ENCODE measurements at places on chromosomes 1 and 21.

DNA sequence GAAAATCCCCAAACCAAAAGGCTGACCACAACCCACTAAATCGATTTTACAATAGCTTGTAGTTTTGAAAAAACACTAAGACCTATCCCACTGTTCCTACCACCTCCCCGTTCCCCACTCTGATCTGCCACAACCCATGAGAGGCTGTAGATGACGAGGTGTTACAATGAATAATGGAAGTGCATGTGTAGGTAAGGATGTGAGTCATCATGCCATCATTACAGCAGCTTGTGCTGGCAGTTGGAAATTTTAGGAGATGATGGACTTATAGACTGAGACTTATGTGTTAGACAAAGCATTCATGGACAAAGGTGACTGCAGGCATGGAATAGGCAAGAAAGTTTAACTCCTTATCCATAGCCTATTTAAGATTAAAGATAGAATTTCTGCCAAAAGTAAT is 184.7 kb upstream of the CACYBP start:
- H3K36me3 ChIP-seq, result no peaks in the 10 kb centered on the region
- H3K27ac ChIP-seq, result no peak overlapping the region
- no peaks in the 10 kb centered on the region for H3K4me1 ChIP-seq
- DNase-seq, result no peak
- H3K4me3 ChIP-seq, result no peak overlapping the region

- H3K4me1 ChIP-seq, result no peaks in the 10 kb centered on the region
- DNase-seq, result no peak
- H3K4me3 ChIP-seq, result no peak overlapping the region
Measured at GRCh38 chr1:162984699-162985098, 84.5 kb upstream of the RGS4 start.

DNA sequence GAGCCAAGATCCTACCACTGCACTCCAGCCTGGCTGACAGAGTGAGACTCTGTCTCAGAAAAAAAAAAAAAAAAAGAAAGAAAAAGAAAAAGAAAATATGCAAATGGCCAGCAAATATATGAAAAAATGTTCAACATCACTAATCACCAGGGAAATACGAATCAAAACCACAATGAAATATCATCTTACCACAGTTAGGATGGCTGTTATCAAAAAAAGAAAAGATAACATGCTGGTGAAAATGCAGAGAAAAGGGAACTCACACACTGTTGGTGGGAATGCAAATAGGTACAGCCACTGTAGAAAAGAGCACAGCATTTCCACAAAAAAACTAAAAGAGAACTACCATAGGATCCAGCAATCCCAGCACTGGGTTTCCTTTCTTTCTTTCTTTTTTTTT is 477.5 kb downstream of the SMYD3 start:
- no peak for DNase-seq
- no peaks in the 10 kb centered on the region for H3K4me1 ChIP-seq
- no peak overlapping the region for H3K27ac ChIP-seq
- H3K27me3 ChIP-seq, result no peaks in the 10 kb centered on the region
- no peak overlapping the region for H3K4me3 ChIP-seq
- H3K36me3 ChIP-seq, result no peaks in the 10 kb centered on the region

DNA sequence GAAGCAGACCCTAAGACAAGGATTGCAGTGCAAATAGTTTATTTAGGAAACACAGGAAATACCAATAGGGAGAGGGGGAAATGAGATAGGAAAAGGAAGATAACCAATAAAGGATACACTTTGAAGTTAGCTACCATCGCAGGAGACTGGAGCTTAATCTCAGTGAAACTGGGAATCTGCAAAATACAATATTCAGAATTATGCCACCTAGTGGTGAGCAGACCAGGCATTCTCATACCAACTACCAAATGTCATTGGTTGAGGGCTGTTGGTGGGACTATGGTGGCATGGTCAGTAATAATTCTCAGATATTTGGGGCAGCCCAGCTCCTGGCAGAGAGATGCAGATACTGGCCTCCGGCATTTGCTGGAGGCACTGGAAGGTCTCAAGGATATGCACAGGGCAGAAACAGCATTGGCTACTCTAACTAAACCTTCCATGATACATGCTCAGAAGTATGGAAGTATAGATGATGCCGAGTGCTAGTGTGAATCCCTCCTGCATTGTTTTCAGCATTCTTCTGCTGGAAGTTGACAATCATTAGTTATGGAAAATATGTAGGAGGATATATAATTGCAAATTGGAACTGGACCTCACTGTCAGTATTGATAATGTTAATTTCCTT is 11.8 kb upstream of the ZFP69B start:
- no peaks in the 10 kb centered on the region for H3K36me3 ChIP-seq
- no peaks in the 10 kb centered on the region for H3K4me1 ChIP-seq
- H3K27ac ChIP-seq, result no peak overlapping the region
- DNase-seq, result no peak
- H3K4me3 ChIP-seq, result no peak overlapping the region
- H3K27me3 ChIP-seq, result no peaks in the 10 kb centered on the region

DNA sequence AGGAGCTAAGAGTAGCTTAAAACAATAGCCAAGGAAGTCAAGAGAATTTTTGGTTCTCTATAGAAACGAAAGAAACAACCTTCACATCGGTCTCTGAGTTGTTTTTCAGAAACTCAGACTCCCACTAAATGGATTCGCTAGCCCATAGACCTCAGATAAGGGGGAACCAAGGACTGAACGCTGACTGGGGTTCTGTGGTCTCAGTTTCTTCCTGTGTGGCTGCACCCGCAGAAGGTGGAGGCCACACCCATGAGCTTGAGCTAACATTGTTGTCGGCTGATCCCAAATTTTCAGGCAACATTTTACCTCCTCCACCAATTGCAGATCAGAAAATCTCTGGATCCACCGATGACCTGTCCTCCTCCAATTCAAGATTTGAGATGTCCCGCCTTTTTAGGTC is 456.1 kb downstream of the AJAP1 start:
- H3K4me3 ChIP-seq, result no peak overlapping the region
- H3K36me3 ChIP-seq, result no peaks in the 10 kb centered on the region
- no peak overlapping the region for H3K27ac ChIP-seq
- H3K4me1 ChIP-seq, result no peaks in the 10 kb centered on the region
- no peak for DNase-seq

DNA sequence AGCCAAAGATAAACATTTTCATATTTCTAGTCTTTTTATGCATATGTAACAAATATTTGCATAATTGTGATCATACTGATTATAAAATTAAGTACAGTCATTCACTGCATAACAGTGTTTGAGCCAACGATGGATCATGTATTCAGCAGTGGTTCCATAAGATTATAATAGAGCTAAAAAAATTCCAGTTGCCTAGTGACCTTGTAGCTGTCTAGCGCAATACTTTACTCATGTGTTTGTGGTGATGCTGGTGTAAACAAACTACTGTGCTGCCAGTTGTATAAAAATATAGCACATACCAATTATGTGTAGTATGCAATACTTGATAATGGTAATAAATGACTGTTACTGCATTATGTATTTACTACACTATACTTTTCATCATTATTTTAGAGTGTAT is 2.1 kb upstream of the S100A10 start:
- H3K4me1 ChIP-seq, result peaks cover 35% of the 10 kb centered on the region
- no peak overlapping the region for H3K4me3 ChIP-seq
- no peak for DNase-seq
- no peak overlapping the region for H3K27ac ChIP-seq
- H3K27me3 ChIP-seq, result no peaks in the 10 kb centered on the region
- H3K36me3 ChIP-seq, result no peaks in the 10 kb centered on the region

DNA sequence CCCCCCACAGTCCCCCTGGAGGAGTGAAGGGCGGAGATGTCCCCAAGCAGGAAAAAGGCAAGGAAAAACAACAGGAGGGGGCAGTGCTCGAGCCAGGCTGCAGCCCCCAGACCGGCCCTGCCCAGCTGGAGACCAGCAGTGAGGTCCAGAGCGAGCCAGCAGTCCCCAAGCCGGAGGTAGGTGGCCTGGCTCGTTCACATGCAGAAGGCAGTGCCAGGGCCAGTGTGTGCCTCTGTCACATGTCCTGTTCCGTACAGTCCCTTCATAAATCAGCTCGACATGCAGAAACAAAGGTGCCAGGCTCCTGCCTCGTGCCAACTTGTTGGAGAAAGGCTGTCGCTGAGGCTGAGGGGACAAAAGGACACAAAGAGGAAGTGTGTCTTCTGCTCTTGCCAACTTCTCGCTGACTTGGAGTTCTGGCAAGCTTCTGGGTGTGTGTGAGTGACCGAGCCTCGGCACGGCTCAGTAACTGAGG is 24.1 kb upstream of the MPZL1 start:
- no peak overlapping the region for H3K27ac ChIP-seq
- peaks cover 14% of the 10 kb centered on the region for H3K4me1 ChIP-seq
- peaks cover 6% of the 10 kb centered on the region for H3K36me3 ChIP-seq
- DNase-seq, result no peak

- no peak overlapping the region for H3K27ac ChIP-seq
- H3K36me3 ChIP-seq, result no peaks in the 10 kb centered on the region
- H3K4me1 ChIP-seq, result peaks cover 49% of the 10 kb centered on the region
Measured at GRCh38 chr1:84269306-84269705, 32.2 kb upstream of the SAMD13 start.

Measured in esophagus squamous epithelium (tissue), 5 donors.